Fibroblast of mammary gland (primary cell): ENCODE measurements at places on chromosomes 3 and 15.
A peak's percentile ranks its signal among the peaks of the same experiment; 100 is the strongest.

DNA sequence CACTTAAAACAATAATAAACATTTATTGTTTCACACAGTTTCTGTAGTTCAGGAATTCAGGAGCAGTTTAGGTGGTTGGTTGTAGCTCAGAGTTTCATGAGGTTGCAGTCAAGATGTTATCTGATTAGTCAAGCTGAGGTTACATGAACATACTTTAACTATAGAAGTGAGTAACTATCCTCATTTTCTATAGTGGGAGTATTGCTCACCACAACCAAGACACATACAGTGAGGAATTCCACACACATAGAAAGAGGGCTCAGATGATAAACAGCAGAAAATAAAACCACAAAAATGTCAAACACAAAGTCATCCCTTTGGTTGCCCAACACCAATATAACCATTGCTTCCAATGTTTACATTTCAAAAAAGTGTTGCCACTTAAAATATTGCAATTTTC is 13.6 kb downstream of the SCN11A start:
- peak; percentile 60 for DNase-seq

DNA sequence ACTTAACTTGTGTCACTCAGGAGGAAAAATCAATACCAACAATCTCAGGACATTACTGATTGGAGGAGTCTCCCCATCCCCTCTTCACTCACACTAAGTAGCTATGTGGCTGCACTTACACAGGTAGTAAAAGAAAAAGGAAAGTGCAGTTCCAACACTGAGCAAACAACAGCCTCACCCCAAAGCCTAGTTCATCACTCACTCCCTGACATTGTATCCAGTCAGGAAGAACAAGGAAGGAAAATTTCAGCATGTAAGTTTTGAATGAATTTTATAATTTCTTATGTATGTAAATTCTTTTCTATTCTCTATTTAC is 273.4 kb downstream of the IGSF11 start:
- DNase-seq, result no peak

- DNase-seq, result no peak
These were observed 72.5 kb downstream of the ATP2B2 start for GRCh38 chr3:10432931-10433330.

DNA sequence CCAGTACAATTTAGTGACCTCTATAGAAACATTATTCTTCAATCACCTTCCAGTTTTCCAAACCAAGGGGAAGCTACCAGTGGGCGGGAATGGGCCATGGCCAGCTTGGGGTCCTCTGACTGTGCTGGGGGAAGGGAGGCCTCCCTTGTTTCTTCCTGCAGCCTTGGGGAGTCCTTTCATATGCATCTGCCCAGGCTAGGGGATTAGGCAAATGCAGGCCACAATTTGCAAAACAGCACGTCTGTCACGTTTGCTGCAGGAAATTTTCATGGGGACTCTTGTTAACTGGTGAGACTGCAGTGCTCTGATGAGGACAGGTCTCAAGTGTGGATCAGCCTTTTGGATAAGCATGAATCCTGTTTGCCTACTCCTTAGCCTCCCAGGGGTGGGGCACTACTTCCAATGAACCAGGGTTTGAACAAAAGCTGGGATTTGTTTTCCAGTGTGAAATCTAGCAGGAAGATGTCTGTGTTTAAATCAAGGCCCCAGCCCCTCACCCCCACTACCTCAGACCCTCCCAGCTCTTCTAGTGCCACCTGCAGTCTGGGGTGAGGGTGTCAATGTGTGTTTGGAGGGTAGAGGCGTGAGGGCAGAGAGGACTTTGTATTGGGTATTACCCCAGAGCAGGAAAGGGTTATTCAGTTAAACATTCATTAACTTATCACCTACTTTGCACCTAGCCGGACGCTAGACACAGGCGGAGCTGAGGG is 219.9 kb downstream of the OPA1 start:
- no peak for DNase-seq

DNA sequence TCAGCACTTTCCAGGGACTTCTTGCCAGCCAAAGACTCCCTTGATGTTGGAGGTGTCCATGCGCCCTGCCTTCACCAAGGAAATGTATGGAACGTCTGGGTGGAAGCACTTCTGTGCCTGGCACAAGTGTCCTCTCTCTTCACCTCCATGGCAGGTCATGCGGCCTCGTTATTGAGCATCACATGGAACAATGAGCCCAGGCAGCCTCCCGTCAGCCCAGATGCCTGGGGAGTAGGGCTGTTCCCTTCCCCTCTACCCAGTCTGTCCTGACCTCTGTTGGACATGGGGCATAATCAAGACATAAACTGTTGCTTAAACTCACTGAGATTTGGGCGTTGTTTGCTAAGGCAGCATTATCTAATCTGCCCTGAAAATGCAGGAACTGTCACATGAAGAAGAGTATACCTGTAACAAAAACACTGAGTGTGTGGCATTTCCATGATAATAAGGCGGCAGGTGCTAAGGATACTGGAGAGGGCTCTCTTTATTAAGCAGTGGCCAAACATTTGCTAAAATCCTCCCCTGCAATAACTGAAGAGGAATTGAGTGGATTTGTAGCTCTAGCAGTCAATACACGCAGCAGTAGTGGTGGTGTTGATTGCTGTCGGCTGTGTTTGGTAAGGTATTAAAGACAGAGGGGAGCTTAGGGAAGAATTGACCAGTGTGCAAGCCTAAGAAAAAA is 338.2 kb upstream of the ATP10A start:
- DNase-seq, result no peak
